ENCODE measurements at places on chromosomes 6 and 20. TPM values are rescaled to one million over a fixed set of nuclear protein-coding genes. Genes with fewer than 3 reads are reported as not detected.

The BTN2A1 gene
- total RNA-seq = 8.1 TPM

The BMP5 gene
- 0.52 TPM for total RNA-seq

The MYLK2 gene
- 0.66 TPM for total RNA-seq

The HSP90AB1 gene
- total RNA-seq = 772 TPM

The CGA gene
- total RNA-seq = 1.5 TPM

The HLA-DRA gene
- total RNA-seq = 1,598 TPM

The CLPSL1 gene
- not detected for total RNA-seq
